Breast epithelium (tissue), 4 donors: ENCODE measurements at places on chromosomes 7 and 10. TPM values are rescaled to one million over a fixed set of nuclear protein-coding genes. Genes with fewer than 3 reads are reported as not detected.

GRCh38 chr7:28369523-28369922, 42.8 kb upstream of the CREB5 start:
- H3K4me3 ChIP-seq: no peak overlapping the region
- no peak overlapping the region for H3K27ac ChIP-seq
- H3K27me3 ChIP-seq: no peaks in the 10 kb centered on the region
- no peak for DNase-seq
- no peaks in the 10 kb centered on the region for H3K4me1 ChIP-seq
- no peaks in the 10 kb centered on the region for H3K36me3 ChIP-seq

DNA sequence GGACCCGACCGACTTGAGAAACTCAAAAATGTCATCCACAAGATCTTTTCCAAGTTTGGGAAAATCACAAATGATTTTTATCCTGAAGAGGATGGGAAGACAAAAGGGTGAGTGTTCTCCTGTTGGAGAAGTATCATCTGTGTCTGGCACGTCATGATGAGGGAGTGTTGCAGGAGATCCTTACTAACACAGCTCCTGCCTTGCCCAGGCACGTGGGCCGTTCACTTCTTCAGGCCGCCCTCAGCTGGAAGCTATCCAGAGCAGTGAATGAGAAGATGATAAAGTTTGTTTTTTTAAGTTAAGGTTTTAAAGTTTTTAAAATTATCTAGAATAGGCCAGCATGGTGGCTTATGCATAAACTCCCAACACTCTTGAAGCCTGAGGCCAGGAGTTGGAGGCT, 6.2 kb downstream of the EIF3B start:
- DNase-seq: no peak
- no peaks in the 10 kb centered on the region for H3K27me3 ChIP-seq
- no peaks in the 10 kb centered on the region for H3K36me3 ChIP-seq

- no peaks in the 10 kb centered on the region for H3K27me3 ChIP-seq
- no peaks in the 10 kb centered on the region for H3K36me3 ChIP-seq
- no peak overlapping the region for H3K27ac ChIP-seq
- H3K4me1 ChIP-seq: no peaks in the 10 kb centered on the region
- H3K4me3 ChIP-seq: no peak overlapping the region
These were observed 707.8 kb downstream of the XPNPEP1 start for GRCh38 chr10:109215291-109216075.

DNA sequence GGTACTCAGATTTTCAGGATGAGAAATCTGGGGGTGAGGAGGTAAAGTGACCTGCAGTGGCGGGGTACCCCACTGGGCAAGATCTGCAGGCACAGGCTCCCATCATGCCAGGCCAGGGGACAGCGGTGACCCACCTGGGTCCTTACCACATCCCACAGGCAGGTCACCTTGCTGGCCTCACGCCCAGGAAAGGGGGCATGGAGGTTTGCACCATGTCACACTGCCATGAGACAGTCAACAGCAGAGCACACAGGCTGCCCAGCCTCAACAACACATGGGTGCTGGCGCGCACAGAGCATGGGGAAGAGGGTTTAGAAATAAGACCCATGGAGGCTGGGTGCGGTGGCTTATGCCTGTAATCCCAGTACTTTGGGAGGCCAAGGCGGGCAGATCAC, 914 bp downstream of the PKD1L1 start:
- no peaks in the 10 kb centered on the region for H3K27me3 ChIP-seq
- H3K36me3 ChIP-seq: no peaks in the 10 kb centered on the region
- no peak overlapping the region for H3K4me3 ChIP-seq
- DNase-seq: no peak
- no peaks in the 10 kb centered on the region for H3K4me1 ChIP-seq

DNA sequence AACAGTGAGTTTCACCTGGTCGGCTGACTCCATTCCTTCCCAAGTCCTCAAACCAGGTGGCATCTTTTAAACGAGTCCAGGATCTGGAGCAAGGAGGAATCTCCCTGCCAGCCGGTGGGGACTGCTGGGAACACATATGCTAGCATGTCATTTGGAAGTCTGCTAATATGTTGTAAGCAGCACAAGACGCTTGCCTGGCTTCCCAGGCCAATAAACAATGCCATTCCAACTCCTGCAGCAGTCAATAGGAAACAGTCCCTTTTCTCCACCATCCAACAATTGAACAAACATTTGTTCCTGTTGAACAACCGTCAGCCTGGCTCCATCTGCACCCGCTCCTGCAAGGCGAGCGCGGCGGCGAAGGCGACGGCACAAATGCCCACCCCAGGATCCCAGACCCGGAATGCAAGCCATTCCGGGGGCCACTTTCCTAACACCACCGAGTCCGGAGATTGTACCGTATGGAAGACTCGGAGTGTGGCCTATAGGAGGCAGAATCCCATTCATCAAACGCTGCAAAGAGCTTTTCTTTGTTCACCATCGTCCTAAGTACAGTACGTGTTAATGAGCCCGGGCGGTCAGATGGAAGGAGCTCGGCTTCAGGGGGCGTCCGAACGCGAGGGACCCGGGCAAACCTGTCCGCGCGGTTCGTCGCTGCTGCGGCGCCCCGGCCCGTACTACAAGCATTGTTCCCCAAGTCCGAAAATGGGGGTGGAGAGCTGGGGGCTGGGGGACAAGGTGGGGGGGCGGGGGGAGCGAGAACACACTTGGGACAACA, 1.6 kb downstream of the FAM53B start:
- H3K4me1 ChIP-seq: peaks cover 36% of the 10 kb centered on the region
- H3K4me3 ChIP-seq: peak overlapping the region; percentile 70
- H3K36me3 ChIP-seq: no peaks in the 10 kb centered on the region
- no peaks in the 10 kb centered on the region for H3K27me3 ChIP-seq

DKK1 gene
- 3.3 TPM for total RNA-seq

MYO3A gene
- total RNA-seq: 0.33 TPM

ENTPD1 gene
- total RNA-seq: 26.9 TPM
